A549 treated with RU486 at 1 μM for 4 hours (cell line): ENCODE measurements at places on chromosomes 12 and 14. TPM values are rescaled to one million over a fixed set of nuclear protein-coding genes. Genes with fewer than 3 reads are reported as not detected.

Gene TTLL5
- total RNA-seq: 12.1 to 14.0 TPM (median 13.3 TPM) in 5 replicates

Gene KRT78
- 0.08 TPM in 1 of 5 replicates, not detected in the others for total RNA-seq

Gene AKAP5
- total RNA-seq: 0.18 to 0.50 TPM (median 0.37 TPM) in 5 replicates

Gene PIWIL1
- total RNA-seq: not detected in 5 replicates

Gene STAC3
- total RNA-seq: 0.26 to 0.50 TPM (median 0.30 TPM) in 5 replicates

Gene LRR1
- 33.2 to 48.6 TPM (median 47.9 TPM) in 5 replicates for total RNA-seq
